ENCODE measurements at places on chromosomes 16 and 17.
A peak's percentile ranks its signal among the peaks of the same experiment; 100 is the strongest.

GRCh38 chr17:29116804-29117753 lies 63.1 kb downstream of the MYO18A start:
- DNase-seq, result peak; percentile 69

GRCh38 chr17:17258998-17259397 lies 22.0 kb upstream of the FLCN start:
- DNase-seq, result no peak

DNA sequence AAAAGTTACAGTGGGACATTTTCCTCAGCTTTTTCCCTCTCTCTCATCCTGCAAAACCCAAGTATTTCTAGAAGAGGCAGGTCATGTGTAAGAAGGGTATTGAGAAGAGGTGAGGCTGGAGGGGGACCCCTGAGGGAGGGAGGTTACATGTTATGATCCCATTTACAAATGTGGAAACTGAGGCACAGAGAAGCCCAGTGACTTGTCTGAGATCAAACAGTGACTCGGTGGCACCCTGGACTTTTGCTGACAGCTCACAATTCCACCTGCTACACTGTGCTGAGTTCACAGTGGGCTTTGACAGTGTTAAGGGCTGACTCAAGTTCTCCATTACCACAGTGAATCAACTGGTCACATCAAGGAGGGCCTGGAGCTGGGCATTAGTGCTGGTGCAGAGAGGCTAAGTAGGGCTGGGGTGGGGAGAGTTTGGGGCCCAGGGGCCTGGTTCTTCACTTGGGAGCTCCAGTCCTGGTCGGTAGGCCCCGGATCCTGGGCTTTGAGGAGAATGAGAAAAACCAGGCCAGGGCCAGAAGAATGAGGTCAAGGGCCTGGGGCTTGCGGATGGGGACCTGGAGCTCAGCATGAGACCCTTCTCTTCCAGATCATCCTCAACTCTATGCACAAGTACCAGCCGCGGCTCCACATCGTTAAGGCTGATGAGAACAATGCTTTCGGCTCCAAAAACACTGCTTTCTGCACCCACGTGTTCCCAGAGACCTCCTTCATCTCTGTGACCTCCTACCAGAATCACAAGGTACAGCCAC lies 26.0 kb downstream of the TBX4 start:
- DNase-seq, result no peak

DNA sequence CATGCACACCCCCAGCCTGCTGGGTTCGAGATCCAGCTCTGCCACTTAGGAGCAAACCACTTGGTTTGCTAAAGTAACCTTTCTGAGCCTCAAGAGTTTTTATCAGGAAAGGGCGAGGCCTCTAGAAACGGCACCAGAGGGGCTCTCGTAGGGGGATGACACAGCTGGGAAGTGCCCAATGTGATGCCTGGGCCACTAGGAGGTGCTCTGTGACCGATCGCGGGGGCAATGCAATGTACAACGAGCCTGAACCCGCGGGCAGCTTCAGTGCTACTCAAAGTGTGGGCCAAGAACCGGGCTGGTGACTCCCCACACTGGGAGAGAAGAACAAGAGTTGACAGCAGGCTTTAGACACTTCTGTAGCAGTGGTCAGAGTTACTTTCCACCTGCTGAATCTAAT lies 9.4 kb downstream of the C16orf89 start:
- DNase-seq, result no peak

DNA sequence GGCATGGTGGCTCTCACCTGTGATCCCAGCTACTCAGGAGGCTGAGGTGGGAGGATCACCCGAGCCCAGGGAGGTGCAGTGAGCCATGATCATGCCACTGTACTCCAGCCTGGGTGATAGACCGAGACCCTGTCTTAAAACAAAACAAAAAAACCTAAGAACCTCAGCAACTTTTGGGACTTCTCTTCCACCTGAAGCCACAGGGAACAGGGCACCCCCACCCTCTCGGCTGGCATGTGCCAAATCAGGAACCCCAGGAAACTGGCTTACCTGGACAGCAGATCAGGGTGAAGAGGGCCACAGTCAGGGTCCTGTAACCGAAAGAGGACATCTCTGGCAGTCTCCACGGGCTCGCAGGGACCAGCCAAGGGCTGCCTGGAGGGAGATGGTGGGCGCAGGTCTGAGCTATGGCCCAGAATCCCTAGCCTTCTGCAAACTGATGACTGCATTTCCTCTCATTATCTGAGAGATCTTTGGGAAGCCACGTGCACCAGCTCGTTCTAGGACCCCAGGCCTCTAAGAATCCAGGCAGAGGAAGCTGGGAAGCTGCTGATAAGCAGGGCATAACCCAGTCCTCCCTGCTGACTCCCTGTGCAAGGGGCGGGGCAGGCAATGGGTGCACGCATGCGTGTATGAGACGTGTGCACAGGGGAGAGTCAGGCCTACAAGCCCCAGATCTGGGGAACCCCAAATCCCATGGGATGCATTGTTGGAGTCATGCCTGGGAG lies 8.4 kb downstream of the PRR29 start:
- DNase-seq, result no peak

DNA sequence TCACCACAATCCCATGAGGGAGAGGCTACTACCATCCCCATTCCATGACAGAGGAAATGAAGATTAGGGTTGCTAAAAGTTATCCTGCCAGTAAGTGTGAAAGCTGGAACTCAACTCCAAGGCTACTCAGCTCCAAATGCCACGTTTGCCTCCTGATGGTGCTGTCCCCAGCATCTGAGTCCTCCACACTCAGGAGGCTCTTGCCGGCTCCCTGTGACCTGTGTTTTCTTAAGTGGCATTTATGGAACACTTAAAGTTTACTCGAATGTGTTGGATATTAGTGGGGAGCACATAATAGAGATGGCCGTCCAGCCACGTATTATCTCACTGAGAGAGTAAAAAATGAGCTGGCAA lies 267.9 kb downstream of the CBLN1 start:
- no peak for DNase-seq

DNA sequence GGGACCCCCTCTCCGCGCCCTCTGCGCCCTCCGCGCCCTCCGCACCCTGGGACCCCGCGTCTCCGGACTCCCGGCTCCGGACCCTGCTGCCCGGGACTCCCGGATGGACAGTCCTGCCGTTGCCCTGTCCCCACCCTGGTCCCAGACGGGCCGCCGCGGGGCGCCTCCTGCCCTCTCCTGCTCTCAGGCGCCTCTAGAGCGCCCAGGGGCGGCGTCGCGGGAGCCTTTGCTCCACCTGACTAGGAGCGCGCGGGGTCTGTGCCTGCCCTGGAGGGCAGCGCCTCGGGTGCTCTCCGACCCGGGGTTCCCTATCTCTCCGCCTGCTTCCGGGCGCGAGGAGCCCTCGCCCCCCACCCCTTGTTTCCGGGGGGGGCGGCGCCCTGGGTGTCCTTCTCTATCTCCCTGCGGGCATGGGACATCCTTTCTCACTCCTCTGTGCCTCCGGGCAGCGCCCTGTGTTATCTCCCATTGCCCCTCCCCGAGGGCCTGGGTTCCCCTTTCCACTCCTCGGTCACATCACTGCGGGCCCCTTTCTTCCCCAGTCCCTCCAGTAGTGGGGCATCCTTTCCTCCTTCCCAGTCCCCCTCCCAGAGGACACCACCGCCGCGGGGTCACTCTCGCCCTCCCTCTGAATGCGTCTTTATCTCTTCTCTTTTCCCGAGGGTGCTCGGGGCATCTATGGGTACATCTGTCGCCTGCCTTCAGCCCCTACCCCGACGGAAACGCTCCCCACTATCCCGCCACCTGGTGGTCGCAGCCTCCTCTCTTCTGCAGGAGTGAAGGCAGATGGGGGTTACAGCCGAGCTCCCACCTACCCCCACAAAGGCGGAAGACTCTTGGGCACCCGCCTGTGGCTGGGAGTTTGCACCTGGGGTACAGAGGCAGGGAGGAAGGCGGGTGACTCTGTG lies 875 bp downstream of the PRKCB start:
- no peak for DNase-seq

GRCh38 chr16:65994291-65994690 lies 372.2 kb upstream of the CDH5 start:
- DNase-seq, result no peak

DNA sequence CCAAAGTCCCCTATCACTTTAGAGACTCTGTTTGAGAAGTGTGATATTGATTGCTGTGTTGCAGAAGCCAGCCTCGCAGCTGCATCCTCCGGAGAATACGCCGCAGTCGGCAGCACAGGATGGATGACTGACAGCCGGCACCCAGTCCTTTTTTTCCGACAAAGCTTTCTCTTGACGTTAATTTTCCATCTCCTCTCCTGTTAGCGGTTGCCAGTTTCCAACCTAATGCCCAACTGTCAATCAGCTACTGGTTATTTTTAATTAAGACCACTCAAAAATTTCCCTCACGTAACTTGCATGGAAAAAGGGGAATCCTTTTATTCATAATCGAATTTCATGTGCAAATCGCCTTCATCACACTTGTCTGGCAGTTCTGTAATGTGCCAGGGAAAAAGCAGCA lies 953.9 kb downstream of the CDH11 start:
- DNase-seq, result no peak

- DNase-seq, result no peak
These were observed 75.5 kb downstream of the GPRC5B start for GRCh38 chr16:19809121-19809635.

GRCh38 chr16:75244844-75245758 lies 6.3 kb downstream of the BCAR1 start:
- DNase-seq, result no peak

DNA sequence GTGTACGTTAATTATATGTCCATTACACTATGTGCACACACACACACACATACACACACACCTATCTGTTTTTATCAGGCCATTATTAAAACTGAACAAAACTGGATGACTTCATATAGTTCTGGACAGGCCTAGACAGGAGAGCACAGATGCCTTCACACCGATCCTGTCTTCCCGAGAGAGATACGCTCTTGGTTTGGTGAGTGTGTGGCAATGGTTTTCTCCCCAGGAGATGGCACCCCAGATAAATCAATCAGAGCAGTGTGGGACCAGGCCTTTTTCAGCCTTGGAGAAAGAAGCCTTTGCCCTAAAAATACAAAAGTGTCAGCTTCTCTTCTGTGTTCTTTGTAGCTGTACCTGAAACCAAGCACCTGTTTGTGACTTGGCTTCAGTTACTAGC lies 83.7 kb downstream of the CPPED1 start:
- DNase-seq, result no peak

DNA sequence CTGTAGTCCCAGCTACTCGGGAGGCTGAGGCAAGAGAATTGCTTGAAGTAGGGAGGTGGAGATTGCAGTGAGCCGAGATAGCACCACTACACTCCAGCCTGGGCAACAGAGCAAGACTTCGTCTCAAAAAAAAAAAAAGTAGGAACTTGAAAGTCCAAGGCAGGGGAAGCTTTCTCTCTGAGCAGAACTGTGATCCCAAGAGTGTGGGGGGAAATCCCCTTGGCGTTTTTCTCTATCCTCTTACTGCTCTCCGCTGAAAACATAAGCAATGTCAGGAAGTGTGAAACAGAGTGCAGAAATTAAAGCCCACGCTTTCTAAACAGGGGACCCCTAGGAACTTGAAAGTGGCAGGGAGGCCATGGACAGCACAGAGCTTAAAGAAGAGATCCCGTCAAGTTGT lies 9.8 kb upstream of the CMTM3 start:
- DNase-seq, result no peak

- no peak for DNase-seq
These were observed 24.3 kb downstream of the GOSR2 start for GRCh38 chr17:46947216-46947615.

DNA sequence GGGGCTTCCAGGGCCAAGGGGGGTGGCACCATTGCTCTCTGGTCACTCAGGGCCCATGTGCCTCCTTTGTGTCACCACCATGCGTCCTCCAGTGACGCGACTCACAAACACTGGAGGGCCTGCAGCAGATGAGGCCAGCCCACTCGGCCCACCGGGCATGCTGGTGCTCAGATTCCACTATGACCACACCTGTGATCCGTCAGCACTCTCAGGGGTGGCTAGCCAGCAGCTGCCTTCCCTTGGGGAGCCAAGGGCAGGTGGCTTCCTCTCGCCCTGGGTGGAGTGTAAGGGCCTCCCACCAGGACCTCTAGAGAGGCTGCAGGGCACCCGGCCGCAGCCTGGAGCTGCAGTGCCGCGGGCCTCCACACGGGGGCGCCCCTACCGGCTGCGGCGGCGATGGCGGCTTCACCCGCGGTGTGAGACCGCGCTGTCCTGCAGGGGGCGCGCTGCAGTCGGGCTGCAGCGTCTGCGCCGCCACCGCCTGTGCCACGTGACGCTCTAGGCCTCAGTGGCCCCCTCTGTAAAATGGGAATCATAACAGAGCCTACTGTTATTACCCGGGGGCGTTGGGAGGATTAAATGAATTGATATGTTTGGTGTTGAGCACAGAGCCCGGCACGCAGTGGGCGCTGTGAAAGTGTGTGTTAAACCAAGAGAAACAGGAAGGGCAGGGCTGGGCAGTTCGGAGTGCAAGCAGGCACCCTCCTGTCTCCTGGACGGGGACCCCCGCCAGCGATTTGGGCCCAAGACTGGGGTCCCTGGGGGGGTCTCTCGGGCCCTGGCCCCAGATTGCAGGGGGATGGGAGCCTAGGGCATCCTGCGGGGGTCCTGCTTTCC lies 192.4 kb upstream of the GSE1 start:
- peak; percentile 66 for DNase-seq

- DNase-seq, result no peak
These were observed 60.6 kb downstream of the TNFRSF13B start for GRCh38 chr17:16911141-16911937.

DNA sequence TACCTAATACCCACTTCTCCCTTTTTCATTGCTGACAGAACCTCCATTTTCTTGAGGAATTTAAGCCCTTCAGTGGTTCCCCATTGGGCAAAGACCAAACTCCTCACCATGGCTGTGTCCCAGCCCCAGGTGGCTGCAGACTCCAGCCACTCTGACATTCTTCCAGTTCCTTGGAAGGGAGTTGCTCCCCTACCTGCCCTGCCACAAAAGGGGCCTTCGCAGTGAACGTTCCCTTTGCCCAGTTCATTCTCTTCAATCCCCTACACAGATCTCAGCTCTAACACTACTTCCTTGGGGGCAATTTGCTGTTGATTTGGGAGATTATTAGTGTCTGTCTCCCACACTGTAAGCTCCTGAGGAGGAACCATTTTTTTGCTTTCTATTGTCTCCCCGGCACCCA lies 3.2 kb upstream of the AKTIP start:
- no peak for DNase-seq

DNA sequence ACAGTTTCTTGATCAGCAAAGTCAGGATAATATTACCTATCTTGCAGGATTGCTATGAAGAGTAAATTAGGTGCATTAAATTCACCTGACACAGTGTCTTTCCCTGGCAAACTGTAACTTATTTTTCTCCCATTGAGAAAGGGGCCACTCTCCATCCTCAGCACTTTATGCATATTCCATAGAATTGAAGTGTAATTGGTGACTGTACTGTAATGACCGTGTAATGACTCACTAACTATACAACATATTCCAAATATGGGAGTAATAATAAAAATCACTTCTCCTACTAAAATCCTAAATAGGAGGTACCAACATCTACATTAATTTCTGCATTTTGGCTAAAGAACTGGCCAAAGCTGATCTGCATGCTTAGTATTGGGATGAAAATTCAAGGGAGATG lies 141.9 kb upstream of the NOG start:
- no peak for DNase-seq

Data from stimulated activated CD4-positive, alpha-beta T cell treated with anti-CD3 and anti-CD28 coated beads, Interleukin-1b, Interleukin-23, amount 100 ng/mL, for 1 hour (primary cell).